Kidney epithelial cell (primary cell): ENCODE measurements at places on chromosomes 1 and 21. TPM values are rescaled to one million over a fixed set of nuclear protein-coding genes. Genes with fewer than 3 reads are reported as not detected.

SIM2 gene
- total RNA-seq = 9.5 and 16.3 TPM in 2 replicates

HRNR gene
- total RNA-seq = not detected in 2 replicates

ZSCAN20 gene
- total RNA-seq = 7.1 and 9.2 TPM in 2 replicates

MYOM3 gene
- total RNA-seq = 7.9 and 8.1 TPM in 2 replicates

BCL2L15 gene
- under 0.01 and 0.04 TPM in 2 replicates for total RNA-seq

SLC39A1 gene
- 219 and 246 TPM in 2 replicates for total RNA-seq

FTCD gene
- 0.33 TPM in 1 of 2 replicates, not detected in the other for total RNA-seq

KRTAP21-2 gene
- total RNA-seq = not detected in 2 replicates

ESRRG gene
- 0.34 and 0.88 TPM in 2 replicates for total RNA-seq

TRIM67 gene
- 0.14 and 0.63 TPM in 2 replicates for total RNA-seq

PDPN gene
- total RNA-seq = 12.2 and 19.2 TPM in 2 replicates

PDC gene
- total RNA-seq = not detected in 2 replicates

CFHR1 gene
- not detected in 2 replicates for total RNA-seq

ZSWIM5 gene
- 0.62 and 0.84 TPM in 2 replicates for total RNA-seq

KRTAP11-1 gene
- not detected in 2 replicates for total RNA-seq

SRRM1 gene
- 58.4 and 71.1 TPM in 2 replicates for total RNA-seq

HFM1 gene
- total RNA-seq = 0.48 and 0.79 TPM in 2 replicates

TTC39A gene
- total RNA-seq = 26.9 and 30.9 TPM in 2 replicates
